ENCODE measurements at places on chromosomes 12 and 14.

DNA sequence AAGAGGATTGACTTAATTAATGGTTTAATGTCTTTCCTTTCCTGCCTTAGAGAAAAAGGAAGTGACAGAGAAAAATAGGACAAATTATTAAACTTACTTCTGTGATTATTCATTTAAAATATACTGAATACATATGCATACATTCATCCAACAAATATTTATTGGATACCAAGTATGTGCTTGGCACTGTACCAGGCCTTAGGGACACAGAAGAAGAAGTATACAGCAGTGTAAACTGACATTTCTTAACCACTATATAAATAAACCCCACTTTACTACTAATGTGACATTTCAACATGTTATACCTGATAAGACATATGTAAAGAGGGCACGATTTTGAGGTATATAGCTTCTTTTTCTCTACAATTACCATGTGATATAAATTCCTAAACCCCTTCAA is 53.6 kb downstream of the ERO1A start:
- no peak for DNase-seq
- H3K36me3 ChIP-seq: peaks cover 6% of the 10 kb centered on the region
- H3K4me1 ChIP-seq: no peaks in the 10 kb centered on the region
- no peaks in the 10 kb centered on the region for H3K27me3 ChIP-seq

- H3K27me3 ChIP-seq: peaks cover 66% of the 10 kb centered on the region
- DNase-seq: no peak
- no peak within 1 kb of the TSS for H3K27ac ChIP-seq
Measured at GRCh38 chr12:52600941-52601481, at the start of gene KRT72. Gene KRT72, minus strand, starts transcription at chr12:52601463. Its CDS starts 11 bp downstream, at chr12:52601452.

GRCh38 chr14:32821964-32822653 is 116.6 kb upstream of the NPAS3 start:
- H3K4me3 ChIP-seq: no peak overlapping the region
- peaks cover 11% of the 10 kb centered on the region for H3K36me3 ChIP-seq
- H3K27ac ChIP-seq: no peak overlapping the region
- no peaks in the 10 kb centered on the region for H3K27me3 ChIP-seq
- no peak for DNase-seq

- H3K27me3 ChIP-seq: no peaks in the 10 kb centered on the region
- no peak overlapping the region for H3K4me3 ChIP-seq
- H3K4me1 ChIP-seq: no peaks in the 10 kb centered on the region
- no peak for DNase-seq
Measured at GRCh38 chr12:72133497-72134055, 138.6 kb upstream of the TRHDE start.

GRCh38 chr14:102363182-102363943 is 622 bp downstream of the TECPR2 start:
- H3K36me3 ChIP-seq: peaks cover 14% of the 10 kb centered on the region
- peak overlapping the region; percentile 82 for H3K27ac ChIP-seq
- H3K4me3 ChIP-seq: peak overlapping the region; percentile 71
- peaks cover 17% of the 10 kb centered on the region for H3K4me1 ChIP-seq
- DNase-seq: peak; percentile 67
- no peaks in the 10 kb centered on the region for H3K27me3 ChIP-seq

DNA sequence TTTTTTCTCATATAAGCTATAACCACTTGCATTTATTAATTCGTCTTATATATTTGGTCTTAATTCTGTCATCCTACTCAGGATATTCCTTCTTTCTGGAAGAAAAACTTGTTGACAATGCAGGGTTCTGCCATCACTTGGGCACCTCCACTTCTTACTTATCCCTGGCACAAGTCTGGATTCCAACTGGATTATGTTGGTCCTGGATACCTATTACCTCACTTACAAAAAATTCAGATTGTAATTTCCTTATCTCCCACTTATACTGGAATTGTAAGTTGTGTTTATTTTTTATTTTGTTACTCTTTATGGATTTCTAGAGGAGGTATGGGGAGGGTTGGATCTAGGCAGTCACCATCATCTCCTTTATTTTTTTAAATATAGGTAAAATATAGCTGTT is 36.7 kb downstream of the LRRIQ1 start:
- no peaks in the 10 kb centered on the region for H3K36me3 ChIP-seq
- H3K4me3 ChIP-seq: no peak overlapping the region
- no peaks in the 10 kb centered on the region for H3K4me1 ChIP-seq
- no peak for DNase-seq
- no peak overlapping the region for H3K27ac ChIP-seq

DNA sequence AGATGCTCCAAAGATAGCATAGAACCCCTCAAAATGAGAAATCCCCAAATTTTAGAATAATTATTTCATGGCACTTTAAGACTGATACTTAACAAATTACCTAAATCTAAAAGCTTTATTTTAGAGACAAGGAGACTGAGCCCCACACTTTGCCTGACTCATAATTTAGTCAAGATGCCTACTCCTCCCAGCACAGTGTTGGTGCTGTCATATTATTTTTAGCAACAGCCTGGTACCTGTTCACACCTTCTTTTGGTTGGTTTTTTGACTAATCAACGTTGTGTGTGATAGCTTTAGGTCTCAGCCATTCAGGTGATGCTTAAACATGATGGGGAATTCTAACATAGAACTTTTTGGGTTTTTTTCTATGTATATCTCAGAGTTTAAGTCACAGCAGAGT is 120.2 kb downstream of the SEC23A start:
- no peaks in the 10 kb centered on the region for H3K36me3 ChIP-seq
- DNase-seq: no peak
- H3K27ac ChIP-seq: no peak overlapping the region
- H3K4me1 ChIP-seq: no peaks in the 10 kb centered on the region
- no peak overlapping the region for H3K4me3 ChIP-seq
- no peaks in the 10 kb centered on the region for H3K27me3 ChIP-seq

DNA sequence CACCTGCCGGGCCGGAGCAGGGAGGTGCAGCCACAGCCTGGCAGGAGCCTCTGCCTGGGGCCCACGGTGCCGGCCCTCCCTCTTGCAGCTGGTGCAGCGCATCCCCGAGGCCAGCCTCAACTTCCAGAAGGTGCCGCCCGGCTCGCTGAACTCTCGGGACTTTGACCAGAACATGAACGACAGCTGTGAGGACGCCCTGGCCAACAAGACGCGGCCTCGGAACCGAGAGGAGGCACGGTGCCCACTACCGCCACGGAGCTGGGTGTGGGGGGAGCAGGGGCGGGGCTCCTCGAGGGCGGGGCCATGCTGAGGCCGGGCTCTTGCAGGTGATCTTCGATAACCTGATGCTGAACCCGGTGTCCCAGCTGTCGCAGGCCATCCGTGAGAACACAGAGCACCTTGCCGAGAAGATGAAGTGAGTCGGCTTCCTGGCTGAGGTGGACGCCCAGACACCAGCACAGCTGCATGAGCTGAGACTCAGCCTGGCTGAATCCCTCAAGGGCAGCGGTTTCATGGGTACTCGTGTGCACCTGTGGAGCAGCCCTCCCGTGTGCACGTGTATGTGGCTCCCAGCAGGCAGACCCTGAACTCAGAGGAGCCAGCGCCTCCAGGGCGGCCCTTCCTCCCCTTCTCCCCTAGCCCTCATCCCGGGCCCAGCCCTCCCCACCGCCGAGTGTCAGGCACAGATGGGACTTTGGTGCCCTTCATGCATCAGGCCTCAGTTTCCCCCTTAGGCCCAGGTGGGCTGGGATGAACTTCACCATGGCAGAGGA is 28.6 kb downstream of the CEP170B start:
- no peak overlapping the region for H3K4me3 ChIP-seq
- H3K4me1 ChIP-seq: peaks cover 31% of the 10 kb centered on the region
- H3K27ac ChIP-seq: no peak overlapping the region
- H3K27me3 ChIP-seq: peaks cover 7% of the 10 kb centered on the region

- peaks cover 21% of the 10 kb centered on the region for H3K4me1 ChIP-seq
- H3K36me3 ChIP-seq: no peaks in the 10 kb centered on the region
- peaks cover 9% of the 10 kb centered on the region for H3K27me3 ChIP-seq
- H3K27ac ChIP-seq: no peak overlapping the region
Measured at GRCh38 chr12:132477017-132477702, 12.8 kb upstream of the FBRSL1 start.

DNA sequence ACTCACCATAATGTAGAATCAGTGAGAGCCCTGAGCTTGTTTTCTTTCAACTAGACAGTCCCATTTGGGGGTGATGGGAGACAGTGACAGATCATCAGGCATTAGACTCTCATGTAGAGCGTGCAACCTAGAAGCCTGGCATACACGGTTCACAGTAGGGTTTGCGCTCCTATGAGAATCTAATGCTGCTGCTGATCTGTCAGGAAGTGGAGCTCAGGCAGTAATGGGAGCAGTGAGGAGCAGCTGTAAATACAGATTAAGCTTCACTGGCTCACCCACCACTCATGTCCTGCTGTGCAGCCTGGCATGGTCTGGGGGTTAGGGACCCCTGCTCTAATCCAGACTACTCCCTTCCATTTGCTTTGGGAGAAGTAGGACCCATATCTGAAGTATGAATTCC is 55.6 kb downstream of the FNTB start:
- no peak for DNase-seq
- no peak overlapping the region for H3K27ac ChIP-seq
- peaks cover 47% of the 10 kb centered on the region for H3K36me3 ChIP-seq
- no peaks in the 10 kb centered on the region for H3K4me1 ChIP-seq
- no peak overlapping the region for H3K4me3 ChIP-seq
- no peaks in the 10 kb centered on the region for H3K27me3 ChIP-seq

DNA sequence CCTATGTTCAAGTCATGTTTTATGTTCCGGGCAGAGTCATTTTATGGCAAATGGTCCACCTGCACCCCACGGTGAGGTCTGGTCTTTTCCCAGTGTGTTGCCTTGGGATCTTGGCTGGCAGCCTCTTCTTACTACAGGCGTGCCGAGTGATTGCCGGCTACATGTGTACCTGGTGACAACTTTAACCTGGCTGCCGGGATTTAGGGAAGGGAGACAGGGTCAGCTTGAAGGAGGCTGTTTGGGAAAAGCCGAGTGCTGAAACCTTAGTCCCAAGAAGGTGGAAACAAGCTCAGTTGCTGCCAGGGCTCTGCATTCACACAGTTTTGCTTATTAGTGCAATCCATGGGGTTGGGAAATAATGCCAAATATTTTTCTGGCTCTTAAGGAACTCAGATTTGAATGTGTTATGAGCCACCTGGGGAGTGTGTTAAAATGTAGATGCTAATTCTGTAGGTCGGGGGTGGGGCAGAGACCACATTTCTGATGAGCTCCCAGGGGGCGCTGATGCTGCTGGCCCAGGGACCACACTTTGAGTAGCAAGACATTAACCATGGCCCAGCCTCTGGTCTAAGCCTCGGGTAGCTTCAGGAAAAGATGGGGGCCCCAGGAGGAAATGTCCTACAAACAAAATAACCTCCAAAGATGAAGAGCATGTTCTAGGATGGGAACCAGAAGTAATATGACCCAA is 179.6 kb downstream of the TBX5 start:
- H3K4me1 ChIP-seq: no peaks in the 10 kb centered on the region
- H3K27ac ChIP-seq: no peak overlapping the region
- H3K4me3 ChIP-seq: no peak overlapping the region
- H3K27me3 ChIP-seq: peaks cover 15% of the 10 kb centered on the region
- DNase-seq: peak; percentile 4

- DNase-seq: peak; percentile 58
- no peaks in the 10 kb centered on the region for H3K36me3 ChIP-seq
- no peak overlapping the region for H3K27ac ChIP-seq
- H3K27me3 ChIP-seq: no peaks in the 10 kb centered on the region
- no peak overlapping the region for H3K4me3 ChIP-seq
Measured at GRCh38 chr12:116662612-116663144, 75.2 kb downstream of the SPRING1 start.

Data from muscle of leg (tissue), 16 donors.